H54 (cell line): ENCODE measurements at places on chromosomes 11 and 22.

- peak; percentile 71 for DNase-seq
These were observed 93.9 kb downstream of the INSC start for GRCh38 chr11:15208378-15209222.

DNA sequence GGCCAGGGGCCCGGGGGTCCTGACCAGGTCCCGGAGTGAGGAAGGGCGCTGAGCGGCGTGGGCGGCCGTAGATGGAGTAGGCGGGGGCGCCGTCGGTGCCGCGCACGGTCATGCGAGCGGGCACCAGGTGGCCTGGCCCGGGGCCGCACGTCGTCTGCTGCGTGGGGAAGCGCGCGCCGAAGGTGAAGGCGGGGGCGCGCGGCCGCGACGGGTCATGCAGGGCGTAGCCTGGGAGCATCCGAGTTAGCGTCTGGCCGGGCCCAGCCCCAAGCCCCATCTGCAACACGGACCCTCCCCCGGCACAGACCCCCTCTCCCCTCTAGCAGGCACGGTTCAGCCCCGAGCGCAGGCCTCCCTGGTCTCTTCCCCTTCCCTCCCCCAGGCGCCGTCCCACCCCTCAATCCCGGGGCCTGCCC is 1.7 kb upstream of the TYMP start:
- no peak for DNase-seq

- no peak for DNase-seq
These were observed 53.0 kb downstream of the DHCR7 start for GRCh38 chr11:71395263-71395560.

DNA sequence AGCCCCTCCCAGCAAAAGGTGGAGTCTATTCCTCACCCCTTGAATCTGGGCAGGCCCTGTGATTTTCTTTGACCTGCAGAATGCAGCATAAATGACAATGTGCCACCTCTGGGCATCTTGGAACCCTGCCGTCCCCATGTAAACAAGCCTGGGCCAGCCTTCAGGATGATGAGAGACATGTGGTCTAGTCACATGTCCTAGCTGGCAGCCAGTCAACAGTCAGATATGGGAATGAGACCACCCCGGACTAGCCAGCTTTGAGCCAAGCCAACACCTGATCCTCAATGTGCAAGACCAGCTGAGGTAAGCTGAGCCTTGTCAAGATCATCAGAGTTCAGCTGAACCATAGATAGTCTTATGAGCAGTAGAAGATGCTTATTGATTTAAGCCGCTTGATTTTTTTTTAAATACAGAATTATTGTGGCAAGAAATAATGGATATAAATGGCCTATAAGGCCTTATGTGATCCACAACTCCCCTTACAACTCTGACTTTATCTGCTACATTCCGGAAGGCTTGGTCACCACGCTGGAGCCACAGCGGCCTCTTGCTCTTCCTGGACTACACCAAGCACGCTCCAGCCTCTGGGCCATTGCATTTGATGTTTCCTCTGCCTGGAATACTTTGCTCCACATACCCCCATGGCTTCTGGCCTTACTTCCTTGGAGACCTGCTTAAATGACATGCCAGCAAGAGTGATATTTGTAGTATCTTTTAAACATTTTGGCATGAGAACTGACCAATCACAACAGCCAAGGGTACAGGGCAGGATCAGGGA is 225.9 kb upstream of the SESN3 start:
- DNase-seq: no peak

DNA sequence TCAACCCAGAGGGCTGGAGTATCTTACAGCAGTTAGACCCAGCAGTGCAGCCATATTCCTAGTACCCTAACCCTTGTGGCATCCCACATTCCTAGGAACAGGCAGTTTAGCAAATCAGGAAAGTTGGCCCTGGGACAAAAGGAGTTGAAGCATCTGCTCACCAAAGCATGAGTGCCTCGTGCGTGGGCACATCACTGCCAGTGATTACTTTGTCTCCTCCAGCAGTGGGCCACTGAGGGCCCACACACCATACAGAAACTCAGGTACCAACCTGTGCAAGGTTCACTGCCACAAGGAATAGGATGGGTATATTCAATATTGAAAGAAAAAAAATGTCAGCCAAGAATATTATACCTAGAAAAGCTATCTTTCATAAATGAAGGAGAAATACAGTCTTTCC is 227.5 kb upstream of the CNTN5 start:
- no peak for DNase-seq

DNA sequence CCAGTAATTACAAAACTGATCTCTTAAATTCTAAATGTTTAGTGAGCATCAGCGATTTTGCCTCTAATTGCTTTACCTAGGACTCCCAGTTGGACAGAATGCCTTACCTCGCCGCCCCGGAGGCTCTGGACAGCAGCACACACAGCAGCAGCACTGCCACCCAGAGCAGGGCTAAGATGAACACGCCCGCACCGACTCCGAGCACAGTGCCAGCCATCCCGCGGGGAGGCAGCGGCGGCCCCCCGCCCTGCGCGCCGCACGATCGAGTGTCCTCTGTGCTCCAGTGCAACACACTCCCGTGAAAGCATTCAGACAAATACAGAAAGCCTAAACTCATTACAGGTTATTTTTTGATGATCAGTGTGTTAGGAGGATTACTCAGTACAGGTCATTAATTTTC is 9.4 kb downstream of the TMEM218 start:
- DNase-seq: no peak

- DNase-seq: no peak
These were observed 29.1 kb upstream of the RELT start for GRCh38 chr11:73347067-73347466.

DNA sequence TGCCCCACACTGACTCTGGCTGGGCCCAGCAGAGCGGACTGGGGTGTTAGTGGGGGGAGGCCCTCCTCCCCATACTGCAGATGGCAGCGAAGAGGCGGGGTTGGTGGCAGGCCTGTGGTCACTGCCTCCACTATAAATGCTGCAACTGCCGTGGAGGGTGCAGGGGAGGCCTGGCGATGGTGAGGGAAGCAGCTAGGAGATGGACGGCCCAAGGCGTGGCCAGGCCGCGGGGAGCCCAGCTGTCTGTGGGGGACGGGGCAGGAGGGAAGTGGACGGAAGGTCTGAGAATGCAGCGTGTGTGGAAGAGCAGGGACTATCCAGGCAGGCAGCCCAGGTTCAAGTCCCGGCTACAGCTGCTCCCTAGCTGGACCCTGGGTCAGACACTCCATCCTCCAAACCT is 18.3 kb downstream of the DNAL4 start:
- no peak for DNase-seq

GRCh38 chr11:63505857-63506528 is at the start of gene LGALS12:
TSS of gene LGALS12 (plus strand) at chr11:63506084. CDS start at chr11:63506459, 375 bp downstream.
- DNase-seq: no peak

DNA sequence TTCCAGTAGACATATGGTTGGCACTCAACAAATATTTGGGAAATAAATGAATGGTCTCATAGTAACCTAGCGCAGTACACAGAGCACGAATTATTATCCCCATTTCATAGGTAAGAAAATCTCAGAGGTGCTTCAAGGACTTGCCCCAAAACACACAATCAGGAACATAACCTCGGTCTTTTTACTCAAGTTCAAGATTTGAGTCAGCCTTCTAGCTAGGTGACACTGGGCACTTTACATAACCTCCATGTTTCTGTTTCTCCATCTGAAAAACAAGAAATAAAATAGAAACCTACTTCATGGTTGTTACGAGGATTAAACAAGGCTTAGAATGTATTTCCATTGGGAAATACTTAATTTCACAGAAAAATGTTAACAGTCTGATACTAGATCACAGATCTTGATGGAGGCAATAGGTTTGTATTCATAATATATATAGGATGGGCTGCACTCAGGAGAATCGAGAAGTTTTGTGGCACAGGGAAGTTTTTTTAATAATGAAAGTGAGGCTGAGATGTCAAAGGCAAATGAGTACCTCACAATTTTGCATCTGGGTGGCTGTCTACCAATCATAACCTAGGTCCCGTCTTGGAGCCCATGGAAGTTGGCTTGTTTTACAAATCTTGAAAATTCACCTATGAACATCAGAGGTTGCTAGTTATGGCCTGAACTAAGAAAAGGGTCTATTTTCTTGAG is 147.4 kb upstream of the ZC3H12C start:
- DNase-seq: no peak

DNA sequence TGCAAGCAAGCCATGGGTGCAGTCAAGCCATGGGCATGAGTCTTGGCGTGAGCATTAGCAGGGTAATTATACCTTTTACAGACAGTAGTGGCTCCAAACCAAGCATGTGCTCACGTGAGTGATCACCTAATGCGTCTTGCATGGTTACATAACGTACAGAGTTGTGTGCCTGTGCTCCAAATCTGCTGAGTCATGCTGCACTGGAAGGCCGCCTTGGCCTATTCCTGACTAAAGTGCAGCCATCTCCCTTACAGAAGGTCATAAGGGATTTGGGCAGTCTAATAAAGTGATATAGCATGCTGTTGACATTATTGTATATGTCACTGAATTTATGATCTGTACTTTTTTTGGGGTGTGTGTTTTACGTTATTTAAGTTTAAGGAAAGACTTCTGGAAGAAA is 102.4 kb downstream of the ARHGAP42 start:
- no peak for DNase-seq

DNA sequence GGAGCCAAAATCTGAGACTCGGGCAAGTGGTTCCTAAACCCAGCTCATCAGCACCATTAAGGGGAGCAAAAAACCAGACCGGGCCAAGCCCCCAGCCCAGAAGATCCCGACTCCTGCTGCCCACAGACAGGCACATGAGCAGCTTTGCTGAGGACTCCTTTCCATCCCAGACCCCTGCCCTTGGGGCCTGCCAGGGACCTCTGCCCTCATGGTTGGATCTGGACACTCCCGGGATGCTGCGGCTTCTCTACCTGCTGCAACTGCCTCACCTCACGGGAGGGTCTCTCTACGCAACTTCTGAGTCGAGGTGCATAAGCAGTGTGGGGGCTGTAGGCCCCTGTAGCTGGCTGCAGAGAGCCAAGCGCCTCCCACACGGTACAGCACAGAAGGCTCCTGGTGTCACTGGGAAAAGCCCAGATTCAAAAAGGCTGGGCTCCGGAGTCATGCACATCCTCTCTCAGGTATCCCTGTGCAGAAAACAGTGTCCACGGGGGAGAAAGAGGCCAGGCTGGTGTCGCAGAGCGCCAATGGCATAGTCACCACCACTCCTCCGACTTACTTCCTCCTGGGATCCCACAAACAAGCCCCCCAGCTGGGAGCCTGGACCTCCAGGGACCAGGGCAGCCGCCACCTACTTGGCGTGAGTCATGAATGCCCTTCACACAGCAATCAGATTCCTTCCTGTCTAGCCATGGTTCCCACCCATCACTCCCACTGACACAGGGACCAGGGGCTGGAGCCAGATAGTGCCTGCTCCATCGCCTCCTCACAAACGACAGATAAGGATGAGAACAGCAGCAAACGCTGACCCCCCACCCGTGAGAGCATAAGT is 122.1 kb downstream of the BCR start:
- DNase-seq: no peak

GRCh38 chr11:17642370-17642769 is 77.0 kb upstream of the MYOD1 start:
- no peak for DNase-seq

DNA sequence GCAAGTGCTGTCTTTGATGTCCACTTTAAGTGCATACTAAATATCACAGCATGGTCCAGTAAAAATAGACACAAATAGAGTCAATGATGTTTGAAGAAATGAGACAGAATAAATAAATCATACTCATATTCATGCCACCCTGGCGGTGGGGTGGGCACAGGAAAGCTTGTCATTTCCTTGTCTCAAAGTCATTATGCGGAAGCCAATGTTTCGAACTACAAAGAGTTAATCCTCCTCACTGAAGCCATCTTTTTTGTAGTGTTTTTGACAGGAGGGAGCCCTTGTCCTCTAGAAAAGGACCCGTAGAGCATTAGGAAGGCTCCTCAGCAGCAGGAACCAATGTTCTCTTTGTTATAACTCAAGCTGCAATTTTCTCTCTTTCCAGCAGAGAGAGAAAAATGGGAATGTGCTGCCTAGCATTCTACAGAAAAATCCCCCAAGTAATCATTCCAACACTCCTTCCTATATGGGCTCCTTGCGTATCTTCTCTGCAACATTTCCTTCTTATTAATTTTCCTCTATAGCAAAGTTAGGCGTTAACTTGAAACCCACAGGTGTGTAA is 30.6 kb downstream of the SC5D start:
- DNase-seq: no peak

DNA sequence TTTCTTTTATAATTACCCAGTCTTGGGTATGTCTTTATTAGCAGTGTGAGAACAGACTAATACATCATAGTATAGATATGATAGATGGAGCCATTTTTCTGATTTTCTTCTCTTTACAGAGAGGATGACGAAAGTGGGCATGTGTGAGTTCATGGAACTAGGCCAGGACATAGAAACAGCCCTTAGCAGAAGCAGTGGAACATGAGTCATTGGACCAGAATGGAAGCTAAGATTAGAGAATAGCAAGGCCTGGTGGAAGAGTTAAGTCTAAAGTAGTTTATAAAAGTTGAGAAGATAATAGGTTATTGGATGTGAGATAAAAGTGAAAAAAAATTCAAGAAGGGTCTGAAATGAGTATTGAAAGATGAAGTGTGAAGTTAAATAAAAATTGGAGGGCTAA is 97.0 kb upstream of the MPPED2 start:
- DNase-seq: no peak

DNA sequence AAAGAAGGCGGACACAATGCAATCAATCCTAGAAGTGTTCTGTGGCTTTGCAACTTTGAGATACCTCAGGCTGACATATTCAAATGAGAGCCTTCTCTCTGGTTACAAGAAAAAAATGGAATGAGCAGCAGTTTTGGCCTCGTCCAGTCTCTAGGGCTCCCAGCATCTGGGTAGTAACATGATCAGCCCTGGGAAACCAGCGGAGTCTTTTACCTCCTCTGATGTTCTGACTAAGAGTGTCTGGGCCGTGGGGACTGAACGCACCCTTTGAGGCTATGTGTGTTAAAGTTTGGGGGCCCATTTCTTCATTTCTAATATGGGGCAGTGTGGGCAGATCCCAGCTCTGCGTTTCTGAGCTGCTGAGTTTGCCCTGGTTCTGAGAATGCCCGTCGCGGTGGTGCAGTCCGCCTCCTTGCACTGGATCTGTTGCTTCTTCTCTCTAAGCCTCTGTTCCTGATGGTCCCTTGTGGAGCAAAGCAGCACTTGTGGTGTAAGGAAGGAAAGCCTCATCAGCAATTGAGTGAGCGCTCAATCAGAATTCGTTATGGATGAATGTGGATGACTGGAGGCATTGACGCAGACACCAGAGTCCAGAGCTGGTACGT is 8.1 kb downstream of the PARVB start:
- DNase-seq: no peak
